ENCODE measurements at places on chromosomes 6 and 20.

DNA sequence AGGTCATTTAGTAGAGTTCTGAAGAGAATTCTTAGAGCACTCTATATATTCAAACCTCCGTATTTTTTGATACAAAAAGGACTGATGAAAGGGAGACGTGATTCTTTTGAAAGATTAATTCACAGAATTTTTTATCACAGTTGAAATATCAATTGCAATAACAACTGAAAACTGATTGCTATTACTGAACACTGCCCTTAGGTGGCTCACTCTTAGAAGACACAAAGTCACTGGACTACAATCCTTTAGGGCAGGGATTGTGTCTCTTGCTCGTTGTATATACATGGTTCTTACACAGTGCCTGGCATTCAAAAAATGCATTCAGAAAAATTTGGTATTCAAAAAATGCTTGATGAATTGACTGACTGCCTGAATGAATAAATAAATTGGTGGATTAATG lies 17.1 kb upstream of the CALHM6 start:
- DNase-seq: no peak

- DNase-seq: no peak
Observed at GRCh38 chr20:17782768-17783167, 83.0 kb downstream of the BANF2 start.

GRCh38 chr6:31048099-31048498 lies 37.8 kb downstream of the MUC22 start:
- no peak for DNase-seq

GRCh38 chr6:134662077-134662700 lies 287.7 kb downstream of the ALDH8A1 start:
- no peak for DNase-seq

DNA sequence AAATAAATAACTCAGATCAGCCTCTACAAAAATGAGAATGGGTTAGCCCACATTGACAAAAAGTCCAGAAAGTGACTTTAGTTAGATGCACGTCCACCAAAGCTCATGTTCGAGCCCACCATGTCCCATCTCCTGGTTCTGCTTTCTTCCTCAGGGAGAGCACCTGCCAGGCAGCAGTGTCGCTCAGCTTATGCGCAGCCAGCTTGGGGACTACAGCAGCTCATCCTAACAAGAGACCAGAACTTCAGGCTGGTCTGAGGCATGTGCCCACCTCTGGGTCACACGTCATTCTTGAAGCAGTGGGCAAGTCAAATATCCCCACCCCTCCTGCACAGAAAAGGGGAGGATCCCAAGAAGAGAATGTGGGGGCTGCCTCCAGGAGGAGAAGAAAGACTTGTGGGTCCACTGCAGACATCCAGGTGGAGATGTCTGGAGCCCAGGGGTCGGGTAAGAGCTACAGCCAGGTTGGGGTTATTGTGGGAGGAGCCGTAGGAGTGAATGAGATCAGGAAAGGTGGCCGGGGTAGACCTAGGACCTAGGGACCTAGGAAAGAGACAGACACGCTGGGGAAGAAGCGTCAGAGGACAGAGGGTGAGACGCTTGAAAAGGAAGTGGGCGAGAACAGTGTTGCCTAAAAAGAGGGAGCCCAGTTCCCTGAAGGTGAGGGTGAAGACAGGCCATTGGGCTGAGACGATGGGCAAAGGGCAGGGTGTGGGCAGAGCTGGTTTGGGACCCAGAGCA lies 52.5 kb downstream of the SSR1 start:
- no peak for DNase-seq

DNA sequence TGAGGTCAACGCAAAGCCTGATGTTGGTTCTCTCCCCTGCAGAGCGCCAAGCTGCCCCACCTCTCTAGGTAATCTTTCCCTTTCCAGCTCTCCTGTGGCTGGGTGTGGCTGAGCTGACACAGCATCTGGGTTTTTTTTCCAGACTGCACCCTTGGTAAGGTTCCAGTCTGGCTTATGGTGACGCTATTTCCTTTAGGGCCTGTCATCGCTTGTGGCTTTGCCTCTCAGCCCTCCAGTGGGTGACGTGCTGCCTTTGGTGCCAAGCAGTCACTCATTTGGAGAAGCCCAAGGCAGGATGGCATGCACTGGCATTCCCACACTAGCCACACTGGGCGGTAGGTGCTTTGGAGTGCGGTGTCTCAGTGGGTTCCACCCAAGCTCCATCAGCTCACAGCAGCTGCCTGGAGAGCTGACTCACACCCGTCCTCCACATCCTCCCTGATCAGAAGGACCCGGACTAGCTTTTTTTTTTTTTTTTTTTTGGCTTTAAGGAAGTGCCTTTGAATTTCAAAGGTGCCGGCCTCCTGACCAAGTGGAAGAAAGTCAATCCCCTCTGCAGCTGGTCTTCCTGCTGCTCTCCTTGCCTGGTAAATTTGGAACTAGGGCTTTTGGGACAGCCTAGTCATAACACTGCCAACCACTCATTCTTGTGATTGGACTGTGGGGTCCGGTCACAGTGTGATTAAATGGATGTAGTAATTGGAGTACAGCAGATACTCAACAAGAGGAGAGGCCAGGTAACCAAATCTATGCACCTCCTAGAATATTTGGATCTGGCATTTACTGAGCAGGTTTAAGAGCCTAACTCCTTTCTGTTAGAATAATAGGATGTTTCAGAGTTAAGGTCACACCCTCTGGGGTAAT lies 153.6 kb downstream of the CD83 start:
- DNase-seq: no peak

DNA sequence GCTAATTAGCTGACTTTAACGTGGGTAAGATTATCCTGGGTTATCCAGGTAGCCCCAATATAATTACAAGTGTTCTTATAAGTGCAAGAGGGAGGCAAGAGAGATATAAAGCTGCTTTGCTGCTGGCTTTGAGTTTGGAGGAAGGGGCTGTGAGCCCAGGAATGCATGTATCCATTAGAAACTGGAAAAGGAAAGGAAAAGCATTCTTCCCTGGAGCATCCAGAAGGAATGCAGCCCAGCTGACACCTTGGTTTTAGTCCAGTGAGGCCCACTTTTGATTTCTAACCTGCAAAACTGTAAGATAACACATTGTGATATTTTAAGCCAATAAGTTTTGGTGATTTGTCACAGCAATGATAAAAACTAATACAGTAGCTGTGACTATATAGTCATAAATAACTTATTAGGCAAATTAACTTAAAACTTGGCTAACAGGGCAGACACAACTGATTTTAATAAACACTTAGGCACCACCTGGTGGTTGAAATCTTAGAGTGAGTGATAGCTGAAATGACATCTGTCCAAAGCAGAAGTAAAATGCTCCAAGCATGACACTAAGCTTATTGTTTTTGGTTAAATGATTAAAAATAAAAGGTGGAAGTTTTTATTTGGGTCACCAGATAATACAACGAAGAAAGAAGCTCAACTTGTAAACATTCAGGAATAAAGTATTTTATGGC lies 35.6 kb downstream of the ADGRF4 start:
- DNase-seq: no peak

GRCh38 chr6:54802775-54803634 lies 43.6 kb upstream of the FAM83B start:
- DNase-seq: no peak

DNA sequence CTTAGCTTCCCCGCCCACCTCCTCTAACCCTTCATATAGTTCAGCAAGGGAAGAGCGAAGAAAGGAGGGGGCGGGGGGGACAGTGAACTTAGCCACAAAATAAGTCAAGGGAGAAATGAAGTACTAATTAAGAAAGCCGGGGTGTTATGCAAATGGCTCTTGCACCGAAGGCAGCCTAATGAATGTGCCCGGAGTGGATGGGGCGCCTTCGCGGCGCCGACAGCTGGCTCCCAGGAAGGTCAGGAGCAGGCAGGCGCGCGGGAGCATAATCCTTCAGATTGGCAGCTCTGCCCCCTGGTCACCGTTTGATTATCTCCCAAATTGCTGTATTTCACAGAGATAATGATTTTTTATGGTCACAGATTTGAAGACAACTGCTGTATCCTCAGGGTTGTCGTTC lies 395.1 kb downstream of the TFAP2B start:
- DNase-seq: no peak

DNA sequence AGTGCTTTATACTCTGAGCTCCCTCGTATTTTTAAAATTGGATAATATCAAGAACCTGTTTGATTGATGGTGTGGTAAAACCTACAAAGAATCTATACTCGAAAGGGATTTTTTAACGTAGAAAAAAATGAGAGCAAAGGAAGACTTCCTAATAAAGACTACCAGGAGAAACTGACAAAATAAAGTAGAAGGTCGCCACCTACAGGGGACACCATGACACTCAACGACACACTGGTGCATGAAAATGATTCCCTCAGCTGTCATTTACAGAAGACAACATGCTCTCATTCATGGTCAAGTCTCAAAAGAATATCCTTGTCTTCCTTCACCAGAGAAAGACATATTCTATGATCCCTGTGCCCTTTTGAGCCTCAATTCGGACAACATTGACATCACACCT lies 10.1 kb upstream of the NHSL1 start:
- DNase-seq: no peak

DNA sequence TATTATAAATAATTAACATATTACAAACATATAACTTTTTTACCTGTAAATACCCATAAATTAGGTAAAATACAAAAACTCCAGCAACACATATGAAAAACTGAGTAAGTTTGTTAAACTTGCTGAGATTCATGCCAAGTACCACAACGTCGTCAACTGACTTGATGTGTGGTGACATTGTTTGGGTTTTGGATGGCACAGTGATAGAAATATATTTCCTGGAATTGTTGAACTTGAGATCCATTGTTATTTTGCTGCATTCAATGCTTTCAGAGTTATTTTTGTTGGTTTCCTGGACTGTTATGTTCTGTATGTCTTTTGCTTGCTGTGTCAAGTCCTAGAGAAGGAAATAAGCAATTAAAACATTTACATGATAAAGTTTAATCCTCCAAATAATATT lies 5.5 kb downstream of the SLC35B3 start:
- DNase-seq: no peak

- DNase-seq: no peak
Observed at GRCh38 chr6:120671519-120671918, 662.8 kb downstream of the TBC1D32 start.

- no peak for DNase-seq
Observed at GRCh38 chr6:108453601-108454185, 107.0 kb upstream of the FOXO3 start.

DNA sequence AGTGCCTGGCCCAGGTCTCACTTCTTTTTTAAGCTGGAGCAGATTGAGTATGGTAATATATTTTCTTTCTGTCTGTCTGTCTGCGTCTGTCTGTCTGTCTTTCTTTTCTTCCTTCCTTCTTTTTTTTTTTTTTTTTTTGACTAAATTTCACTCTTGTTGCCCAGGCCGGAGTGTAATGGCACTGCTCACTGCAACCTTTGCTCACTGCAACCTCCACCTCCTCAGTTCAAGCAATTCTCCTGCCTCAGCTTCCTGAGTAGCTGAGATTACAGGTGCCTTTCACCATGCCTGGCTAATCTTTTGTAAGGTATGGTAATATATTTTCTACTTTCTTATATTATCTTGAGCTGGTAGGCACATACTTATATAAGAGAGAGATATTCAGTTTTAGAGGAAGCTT lies 196.3 kb upstream of the MARCKS start:
- DNase-seq: no peak

DNA sequence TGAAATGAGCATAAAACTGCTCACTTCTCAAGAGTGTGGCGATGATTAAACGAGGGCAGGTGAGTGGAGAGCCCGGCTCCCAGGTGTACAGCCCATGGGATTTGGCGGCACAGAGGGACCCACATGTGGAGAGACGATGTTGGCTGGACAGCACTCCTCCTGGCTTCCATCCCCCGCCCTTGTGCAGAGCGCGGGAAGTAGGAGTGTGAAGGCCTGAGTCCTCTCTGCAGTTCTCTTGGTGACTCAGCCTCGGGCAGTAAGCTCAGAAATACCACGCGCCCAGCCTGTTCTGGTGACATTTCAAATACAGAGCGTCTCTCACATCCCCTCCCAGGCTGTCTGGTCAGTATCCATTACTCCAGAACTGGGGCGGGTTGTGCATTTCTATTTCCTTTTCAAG lies 94.2 kb upstream of the SRSF6 start:
- DNase-seq: no peak

GRCh38 chr20:36969478-36970186 lies 18.1 kb upstream of the SAMHD1 start:
- no peak for DNase-seq

DNA sequence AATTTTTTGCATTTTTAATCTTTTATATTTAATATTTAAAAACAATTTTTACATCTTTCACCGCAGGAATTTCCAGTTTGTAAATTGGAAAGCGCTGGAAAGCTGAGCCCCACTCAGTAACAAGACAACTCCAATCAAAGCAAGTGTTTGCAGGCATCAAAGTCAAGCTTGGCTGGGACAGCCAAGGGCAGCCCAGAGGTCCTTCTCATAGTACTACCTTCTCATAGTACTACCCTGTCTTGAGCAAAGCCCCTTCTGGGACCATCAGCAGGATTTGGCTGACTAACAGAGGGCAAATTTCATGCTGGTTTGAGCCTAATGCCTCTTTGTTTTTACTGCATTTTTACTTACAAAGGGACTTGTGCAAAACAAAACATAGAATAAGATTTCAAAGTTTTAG lies 228.3 kb downstream of the SIM1 start:
- DNase-seq: no peak

- no peak for DNase-seq
Observed at GRCh38 chr6:2873643-2874042, 29.5 kb downstream of the SERPINB9 start.

- no peak for DNase-seq
Observed at GRCh38 chr20:50001784-50002311, 19.1 kb downstream of the SNAI1 start.

- DNase-seq: no peak
Observed at GRCh38 chr6:7505189-7505699, 36.2 kb upstream of the DSP start.

DNA sequence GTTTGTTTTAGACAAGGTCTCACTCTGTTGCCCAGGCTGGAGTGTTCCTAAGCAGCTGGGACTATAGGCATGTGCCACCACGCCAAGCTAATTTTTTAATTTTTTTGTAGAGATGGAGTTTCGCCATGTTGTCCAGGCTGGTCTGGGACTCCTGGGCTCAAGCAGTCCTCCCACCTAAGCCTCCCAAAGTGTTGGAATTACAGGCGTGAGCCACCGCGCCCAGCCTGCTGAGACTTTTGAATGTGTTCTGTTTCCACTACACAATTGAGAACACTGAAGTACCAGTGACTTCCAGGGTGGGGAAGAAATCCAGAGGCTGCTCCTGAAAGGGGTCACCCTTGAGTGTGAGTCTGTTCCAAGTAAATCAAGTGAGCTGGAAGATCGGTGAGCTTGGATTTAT lies 81.3 kb upstream of the ARMC2 start:
- no peak for DNase-seq

- no peak for DNase-seq
Observed at GRCh38 chr6:30198166-30199084, 14.8 kb downstream of the TRIM26 start.

GRCh38 chr6:75230484-75231325 lies 12.9 kb downstream of the COX7A2 start:
- DNase-seq: no peak

DNA sequence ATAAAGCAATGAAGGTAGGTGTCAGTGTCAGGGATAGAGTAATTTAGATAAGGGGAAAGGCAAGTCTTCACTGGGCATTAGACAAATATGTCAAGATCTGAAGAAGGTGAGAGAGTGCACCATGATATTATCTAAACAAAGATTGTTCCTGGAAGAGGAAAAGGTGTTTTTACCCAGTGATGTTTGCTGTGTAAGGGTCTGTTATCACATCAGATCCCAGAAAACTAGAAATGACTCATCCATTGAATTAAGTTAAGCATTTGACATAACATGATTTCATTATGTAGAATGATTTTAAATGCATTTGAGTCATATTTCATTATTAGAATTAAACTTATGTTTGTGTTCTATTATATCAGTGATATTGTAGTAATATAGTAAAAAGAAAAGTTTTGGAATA lies 1279.5 kb upstream of the CITED2 start:
- DNase-seq: no peak

- DNase-seq: no peak
Observed at GRCh38 chr6:63392092-63392724, 72.4 kb upstream of the LGSN start.

Data from gastrocnemius medialis (tissue), 4 donors.